ENCODE measurements at places on chromosomes 5 and 9. TPM values are rescaled to one million over a fixed set of nuclear protein-coding genes. Genes with fewer than 3 reads are reported as not detected.
A peak's percentile ranks its signal among the peaks of the same experiment; 100 is the strongest.

GRCh38 chr5:39448506-39449128, 23.8 kb upstream of the DAB2 start:
- H3K36me3 ChIP-seq = no peaks in the 10 kb centered on the region
- H3K4me1 ChIP-seq = peaks cover 48% of the 10 kb centered on the region
- no peaks in the 10 kb centered on the region for H3K27me3 ChIP-seq
- H3K27ac ChIP-seq = peak overlapping the region; percentile 86

- no peaks in the 10 kb centered on the region for H3K4me1 ChIP-seq
- H3K27ac ChIP-seq = no peak overlapping the region
- peak; percentile 36 for DNase-seq
- no peak overlapping the region for H3K4me3 ChIP-seq
- no peaks in the 10 kb centered on the region for H3K36me3 ChIP-seq
These were observed 97.0 kb upstream of the COL5A1 start for GRCh38 chr9:134544388-134545214.

- H3K36me3 ChIP-seq = peaks cover 7% of the 10 kb centered on the region
- DNase-seq = peak; percentile 7
- no peak overlapping the region for H3K4me3 ChIP-seq
- H3K27me3 ChIP-seq = no peaks in the 10 kb centered on the region
- peaks cover 9% of the 10 kb centered on the region for H3K4me1 ChIP-seq
- H3K27ac ChIP-seq = no peak overlapping the region
These were observed 49.8 kb upstream of the PALM2AKAP2 start for GRCh38 chr9:109730228-109730627.

DNA sequence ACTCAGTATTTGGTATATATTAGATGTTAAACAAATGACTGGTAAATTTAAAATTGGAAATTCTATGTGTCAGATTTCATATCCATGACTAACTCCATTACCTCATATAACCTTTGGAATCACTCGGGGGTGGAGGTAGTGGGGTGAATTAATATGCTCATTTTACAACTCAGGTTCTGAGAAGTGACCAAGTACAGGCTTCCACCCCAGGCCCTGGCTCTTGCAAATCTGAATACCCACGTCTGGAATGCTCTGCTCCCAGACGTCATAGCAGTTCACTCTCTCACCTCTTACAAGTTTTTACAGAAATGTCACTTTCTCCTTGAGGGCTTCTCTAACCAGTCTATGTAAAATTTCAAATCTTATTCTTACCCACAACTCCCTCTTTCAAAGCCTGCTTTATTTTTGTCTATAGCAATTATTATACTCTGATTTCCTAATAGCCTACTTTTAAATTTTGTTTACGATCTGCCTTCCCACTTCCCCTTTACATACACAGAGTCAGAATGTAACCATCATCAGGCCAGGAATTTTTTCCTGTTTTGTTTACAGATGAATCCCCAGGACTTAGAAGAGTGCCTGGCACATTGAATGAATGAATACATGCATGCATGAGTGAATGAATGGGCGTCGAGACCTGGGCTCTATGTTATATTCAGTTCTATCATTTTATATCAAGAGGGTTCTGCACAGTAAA, 134.1 kb upstream of the IFNE start:
- peaks cover 5% of the 10 kb centered on the region for H3K4me1 ChIP-seq
- no peak overlapping the region for H3K27ac ChIP-seq
- H3K4me3 ChIP-seq = no peak overlapping the region
- no peaks in the 10 kb centered on the region for H3K36me3 ChIP-seq
- H3K27me3 ChIP-seq = no peaks in the 10 kb centered on the region

Gene OR1Q1
- not detected for total RNA-seq

DNA sequence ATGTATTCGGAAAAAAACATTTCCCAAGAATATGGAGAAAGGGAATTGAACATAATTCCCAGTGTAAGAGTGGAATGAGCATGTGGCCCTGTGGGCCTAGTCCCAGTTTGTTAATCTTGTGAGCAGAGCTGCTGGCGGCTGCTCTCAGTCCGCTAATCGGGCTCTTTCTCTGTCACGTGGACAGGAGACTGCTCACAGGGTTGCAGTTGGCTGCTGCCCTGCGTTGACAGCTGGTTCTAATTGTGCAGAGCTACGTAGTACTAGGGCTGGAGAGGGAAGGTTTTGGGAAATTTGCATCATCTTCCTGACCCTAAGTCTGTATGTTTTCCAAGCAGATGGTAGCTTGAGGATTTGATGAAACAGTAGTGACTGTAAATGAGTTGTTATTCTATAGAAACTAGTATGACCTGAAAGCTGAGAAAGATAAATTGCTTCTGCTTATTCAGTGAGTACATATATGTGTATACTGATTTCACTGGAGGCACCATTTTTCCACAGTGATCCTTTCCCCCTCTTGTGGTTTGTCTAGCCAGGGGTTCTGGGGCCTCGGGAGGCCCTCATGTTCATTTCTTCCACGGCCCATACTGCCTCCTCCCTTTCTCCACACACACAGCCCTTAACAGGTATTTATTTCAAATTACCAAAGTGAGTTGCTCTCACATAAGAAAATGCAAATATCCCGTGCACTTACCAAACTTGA, 100.6 kb downstream of the ANGPTL2 start:
- no peak for DNase-seq
- H3K4me3 ChIP-seq = no peak overlapping the region
- no peaks in the 10 kb centered on the region for H3K36me3 ChIP-seq
- no peaks in the 10 kb centered on the region for H3K27me3 ChIP-seq
- no peak overlapping the region for H3K27ac ChIP-seq

GRCh38 chr5:37737326-37738056, 102.3 kb downstream of the GDNF start:
- H3K27ac ChIP-seq = no peak overlapping the region
- DNase-seq = no peak
- H3K4me3 ChIP-seq = no peak overlapping the region

Gene ZNF483
- total RNA-seq = not detected

Data from Calu3 (cell line).